ENCODE measurements at places on chromosomes 6 and 20. TPM values are rescaled to one million over a fixed set of nuclear protein-coding genes. Genes with fewer than 3 reads are reported as not detected.

ALDH8A1 gene
- 5.3 TPM for polyA plus RNA-seq

RIPPLY2 gene
- polyA plus RNA-seq = 0.91 TPM

DNA sequence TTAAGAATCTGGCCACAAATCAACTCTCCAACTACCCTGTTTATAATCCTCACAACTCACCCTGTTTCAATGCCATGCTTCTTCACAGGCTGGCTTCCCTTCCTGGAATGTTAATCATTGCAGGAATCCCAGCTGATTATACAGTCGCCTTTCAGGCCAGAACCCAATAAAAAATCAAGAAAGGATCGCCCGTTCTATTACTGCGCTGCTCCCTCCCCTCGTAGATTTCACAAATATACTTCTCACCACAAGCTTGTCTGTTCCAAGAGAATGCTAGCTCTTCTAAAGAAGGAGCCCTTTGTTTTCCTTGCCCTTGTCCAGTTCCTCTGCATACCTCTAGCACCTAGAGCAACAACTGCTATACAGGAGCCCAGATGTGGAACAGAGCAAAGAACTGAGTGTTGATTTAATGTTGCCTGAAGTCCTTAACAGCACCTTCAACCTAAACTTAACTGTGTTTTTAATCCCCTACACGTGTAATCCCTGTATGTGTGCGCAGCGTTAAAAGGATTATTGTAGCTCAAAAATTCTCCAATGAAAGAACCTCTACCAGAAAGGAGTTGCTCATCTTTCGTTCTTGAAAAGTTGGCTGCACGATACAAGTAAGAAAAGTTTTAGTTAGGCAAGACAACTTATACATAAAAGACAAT, 988 bp downstream of the ECHDC1 start:
- H3K36me3 ChIP-seq = no peaks in the 10 kb centered on the region
- peak overlapping the region; percentile 89 for H3K4me3 ChIP-seq
- peak; percentile 46 for DNase-seq
- no peaks in the 10 kb centered on the region for H3K27me3 ChIP-seq
- H3K27ac ChIP-seq = peak overlapping the region; percentile 91

- peak overlapping the region; percentile 87 for H3K4me3 ChIP-seq
- H3K27me3 ChIP-seq = no peaks in the 10 kb centered on the region
- H3K36me3 ChIP-seq = no peaks in the 10 kb centered on the region
Observed at GRCh38 chr20:44908987-44909871, 631 bp upstream of the PABPC1L start.

FAM83B gene
- 5.6 TPM for polyA plus RNA-seq

DNA sequence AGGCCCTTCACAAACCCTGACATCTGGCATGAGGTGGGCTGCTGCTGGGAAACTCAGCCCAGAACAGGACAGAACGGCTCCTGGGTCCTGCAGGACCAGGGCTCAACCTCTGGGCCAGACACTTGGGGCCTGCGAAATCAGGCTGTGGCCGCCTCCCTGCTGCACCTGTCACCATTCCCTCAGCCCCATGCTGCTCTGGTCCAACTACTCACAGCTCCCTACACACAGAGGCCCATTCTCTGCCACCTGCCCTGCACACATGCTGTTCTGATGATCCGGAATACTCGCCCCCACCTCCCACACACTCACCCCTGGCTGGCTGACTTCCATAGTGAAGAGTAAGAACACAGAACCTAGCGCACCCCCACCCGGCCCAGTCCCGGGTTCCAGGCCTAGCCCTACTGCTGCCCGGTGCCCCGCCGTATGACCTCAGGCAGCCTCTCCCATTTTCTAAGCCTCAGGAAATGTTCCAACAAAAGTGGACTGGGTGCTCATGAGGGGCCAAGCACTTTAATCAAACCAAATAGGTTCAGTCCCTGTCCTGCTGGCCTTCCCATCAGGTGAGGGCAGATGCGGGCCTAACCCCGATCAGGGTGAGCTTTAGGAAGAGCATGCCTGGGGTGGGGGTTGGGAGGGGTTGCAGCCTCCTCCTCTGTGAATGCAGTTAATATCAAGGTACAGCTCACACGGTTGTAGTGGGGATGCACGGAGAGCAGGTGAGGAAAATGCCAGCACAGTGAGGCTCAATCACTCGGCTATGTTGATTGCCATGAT, 3.9 kb downstream of the PEDS1 start:
- peaks cover 34% of the 10 kb centered on the region for H3K4me1 ChIP-seq
- H3K36me3 ChIP-seq = no peaks in the 10 kb centered on the region
- H3K27me3 ChIP-seq = no peaks in the 10 kb centered on the region
- no peak for DNase-seq
- H3K27ac ChIP-seq = no peak overlapping the region
- H3K4me3 ChIP-seq = no peak overlapping the region

- no peak overlapping the region for H3K27ac ChIP-seq
- H3K36me3 ChIP-seq = no peaks in the 10 kb centered on the region
- DNase-seq = no peak
- H3K4me1 ChIP-seq = no peaks in the 10 kb centered on the region
- H3K27me3 ChIP-seq = peaks cover 30% of the 10 kb centered on the region
Observed at GRCh38 chr6:105177556-105177955, 2.3 kb downstream of the POPDC3 start.

DNA sequence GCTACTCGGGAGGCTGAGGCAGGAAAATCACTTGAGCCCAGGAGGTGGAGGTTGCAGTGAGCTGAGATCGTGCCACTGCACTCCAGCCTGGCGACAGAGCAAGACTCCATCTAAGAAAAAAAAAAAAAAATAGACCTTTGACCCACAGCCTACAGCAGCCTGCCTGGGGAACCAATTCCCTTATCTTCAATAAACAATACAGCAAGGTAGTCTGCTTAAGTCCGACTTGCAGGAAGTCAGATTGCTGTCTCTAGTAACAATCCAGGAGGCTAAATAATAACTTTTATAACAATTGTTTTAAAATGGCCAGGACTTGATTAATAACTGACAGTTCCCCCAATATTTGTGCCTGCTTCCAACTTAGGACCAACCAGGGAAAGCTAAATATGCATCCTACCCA, 13.3 kb upstream of the HLA-DRA start:
- H3K27me3 ChIP-seq = no peaks in the 10 kb centered on the region
- no peaks in the 10 kb centered on the region for H3K36me3 ChIP-seq
- DNase-seq = no peak
- H3K27ac ChIP-seq = no peak overlapping the region
- H3K4me3 ChIP-seq = no peak overlapping the region
- no peaks in the 10 kb centered on the region for H3K4me1 ChIP-seq

DNA sequence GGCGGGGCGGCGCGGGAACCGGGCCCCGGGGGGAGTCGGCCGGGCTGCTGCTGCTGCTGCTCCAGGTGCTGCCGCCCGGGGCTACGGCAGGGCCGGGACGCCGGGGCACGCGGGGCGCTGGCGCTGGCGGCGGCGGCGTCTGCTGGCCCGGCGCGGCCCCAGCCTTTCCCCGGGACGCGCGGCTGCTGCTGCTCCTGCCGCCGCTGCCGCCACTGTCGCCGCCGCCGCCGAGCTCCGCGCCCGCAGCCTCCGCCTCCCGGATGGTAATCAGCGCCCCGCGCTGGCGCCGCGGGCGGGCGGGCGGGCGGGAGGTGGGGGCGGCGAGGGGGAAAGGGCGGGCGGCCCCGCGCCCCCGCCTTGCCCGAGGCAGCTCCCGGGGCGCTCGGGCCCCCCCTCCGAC, 306 bp downstream of the EBF4 start:
- DNase-seq = no peak
- H3K4me1 ChIP-seq = no peaks in the 10 kb centered on the region
- H3K36me3 ChIP-seq = no peaks in the 10 kb centered on the region
- H3K27me3 ChIP-seq = peaks cover 36% of the 10 kb centered on the region
- H3K4me3 ChIP-seq = no peak overlapping the region
- no peak overlapping the region for H3K27ac ChIP-seq

OR2J3 gene
- not detected for polyA plus RNA-seq

GRCh38 chr20:12410783-12411182, 493.1 kb downstream of the BTBD3 start:
- no peaks in the 10 kb centered on the region for H3K36me3 ChIP-seq
- DNase-seq = no peak
- no peaks in the 10 kb centered on the region for H3K27me3 ChIP-seq
- H3K27ac ChIP-seq = no peak overlapping the region
- H3K4me3 ChIP-seq = no peak overlapping the region

FNDC1 gene
- polyA plus RNA-seq = 0.84 TPM

PARD6B gene
- 16.1 TPM for polyA plus RNA-seq

SOX18 gene
- polyA plus RNA-seq = 2.0 TPM

BANF2 gene
- polyA plus RNA-seq = not detected

WFDC5 gene
- not detected for polyA plus RNA-seq

DNA sequence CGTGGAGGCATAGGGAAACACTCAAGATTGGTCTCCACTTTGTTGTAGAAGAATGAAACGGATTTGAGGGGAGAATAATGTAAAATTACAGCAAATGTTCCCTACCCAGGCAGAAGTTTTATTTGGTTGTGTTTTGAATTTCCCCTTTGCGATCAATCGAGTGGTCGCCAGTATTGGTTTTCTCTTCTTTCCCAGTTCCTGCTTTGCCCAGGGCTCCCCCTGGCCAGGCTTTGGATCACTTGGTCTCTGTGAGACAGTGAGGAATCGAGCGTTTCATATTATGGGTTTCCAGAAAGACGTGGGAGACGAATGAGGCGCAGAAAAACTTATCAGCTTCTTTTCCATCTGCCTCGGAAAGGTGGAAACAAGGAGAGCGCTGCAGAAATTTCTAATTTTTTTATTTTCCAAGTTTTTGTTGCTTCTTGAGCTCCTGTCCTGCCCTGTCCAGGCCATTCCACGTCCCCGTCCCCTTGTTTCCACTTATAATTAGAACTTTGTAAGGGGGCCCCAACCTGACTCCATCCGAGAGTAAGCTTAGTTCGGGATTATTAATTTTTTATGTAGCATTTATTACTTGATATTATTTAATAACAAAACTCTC, 7.5 kb upstream of the TBX18 start:
- H3K4me3 ChIP-seq = no peak overlapping the region
- peaks cover 23% of the 10 kb centered on the region for H3K4me1 ChIP-seq
- no peak for DNase-seq
- peaks cover 100% of the 10 kb centered on the region for H3K27me3 ChIP-seq

- peak; percentile 63 for DNase-seq
- no peak overlapping the region for H3K27ac ChIP-seq
- H3K36me3 ChIP-seq = no peaks in the 10 kb centered on the region
- H3K27me3 ChIP-seq = peaks cover 22% of the 10 kb centered on the region
- peaks cover 8% of the 10 kb centered on the region for H3K4me1 ChIP-seq
Observed at GRCh38 chr6:5085648-5086293, 630 bp downstream of the PPP1R3G start.

VIP gene
- polyA plus RNA-seq = not detected

- no peaks in the 10 kb centered on the region for H3K27me3 ChIP-seq
- no peak overlapping the region for H3K27ac ChIP-seq
- peak overlapping the region; percentile 53 for H3K4me3 ChIP-seq
- peak; percentile 90 for DNase-seq
Observed at GRCh38 chr20:35619196-35620095, 3.8 kb downstream of the SPAG4 start.

DNA sequence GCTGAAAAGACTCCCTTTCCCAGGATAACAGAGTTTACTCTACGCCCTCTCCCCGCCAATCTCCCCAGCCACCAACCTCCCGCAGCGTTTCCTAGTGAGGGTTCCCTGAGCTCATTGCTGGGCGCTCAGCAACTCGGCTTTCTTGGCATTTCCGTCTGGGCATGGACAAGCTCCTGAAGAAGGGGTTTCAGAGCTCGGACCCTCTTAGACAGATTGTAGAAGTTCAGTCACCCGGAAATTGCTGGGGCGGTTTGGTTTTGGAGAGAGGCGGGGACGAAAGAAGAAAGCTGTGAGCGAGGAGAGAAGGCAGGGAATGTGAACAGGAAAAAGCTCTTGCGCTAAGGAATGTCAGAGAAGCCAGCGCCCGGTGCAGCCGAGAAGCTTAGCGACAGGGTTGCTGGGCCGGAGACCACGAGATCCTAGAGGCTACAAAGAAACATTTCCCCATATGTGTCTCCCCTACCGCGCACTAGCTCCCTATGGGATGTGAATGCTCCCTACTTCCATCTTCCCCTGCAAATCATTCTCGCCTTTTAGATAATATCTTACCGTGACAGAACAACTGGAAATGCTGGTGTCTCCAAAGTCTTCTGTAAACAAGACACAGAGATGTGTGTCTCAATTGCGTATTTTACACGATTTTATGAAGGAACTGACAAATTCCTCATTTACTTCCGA, 15.8 kb downstream of the POM121L2 start:
- peak overlapping the region; percentile 72 for H3K4me3 ChIP-seq
- no peaks in the 10 kb centered on the region for H3K4me1 ChIP-seq
- H3K27me3 ChIP-seq = peaks cover 31% of the 10 kb centered on the region
- no peak overlapping the region for H3K27ac ChIP-seq

C20orf202 gene
- 0.84 TPM for polyA plus RNA-seq

PAK5 gene
- 0.56 TPM for polyA plus RNA-seq

BTN2A1 gene
- polyA plus RNA-seq = 17.9 TPM

DNPH1 gene
- polyA plus RNA-seq = 136 TPM

GRCh38 chr6:144551339-144551738, 266.2 kb downstream of the UTRN start:
- H3K4me3 ChIP-seq = no peak overlapping the region
- no peaks in the 10 kb centered on the region for H3K27me3 ChIP-seq
- no peaks in the 10 kb centered on the region for H3K36me3 ChIP-seq
- no peaks in the 10 kb centered on the region for H3K4me1 ChIP-seq

All from hepatocyte (in vitro differentiated cells).